ENCODE measurements at places on chromosomes 1 and 21.

DNA sequence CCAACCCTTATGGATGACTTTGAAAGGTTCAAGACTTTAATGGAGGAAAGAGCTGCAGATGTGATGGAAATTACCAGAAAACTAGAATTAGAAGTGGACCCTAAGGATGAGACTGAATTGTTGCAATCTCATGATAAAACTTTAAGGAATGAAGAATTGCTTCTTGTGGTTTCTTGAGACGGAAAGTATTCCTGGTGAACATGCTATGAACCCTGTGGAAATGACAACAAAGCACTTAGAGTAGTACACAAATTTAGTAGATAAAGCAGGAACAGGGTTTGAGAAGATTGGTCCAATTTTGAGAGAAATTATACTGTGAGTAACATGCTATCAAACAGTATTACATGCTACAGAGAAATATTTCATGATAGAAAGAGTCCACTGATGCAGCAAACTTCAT is 215.4 kb downstream of the OMA1 start:
- DNase-seq, result no peak

GRCh38 chr1:108149796-108150467 is 50.2 kb downstream of the SLC25A24 start:
- no peak for DNase-seq

DNA sequence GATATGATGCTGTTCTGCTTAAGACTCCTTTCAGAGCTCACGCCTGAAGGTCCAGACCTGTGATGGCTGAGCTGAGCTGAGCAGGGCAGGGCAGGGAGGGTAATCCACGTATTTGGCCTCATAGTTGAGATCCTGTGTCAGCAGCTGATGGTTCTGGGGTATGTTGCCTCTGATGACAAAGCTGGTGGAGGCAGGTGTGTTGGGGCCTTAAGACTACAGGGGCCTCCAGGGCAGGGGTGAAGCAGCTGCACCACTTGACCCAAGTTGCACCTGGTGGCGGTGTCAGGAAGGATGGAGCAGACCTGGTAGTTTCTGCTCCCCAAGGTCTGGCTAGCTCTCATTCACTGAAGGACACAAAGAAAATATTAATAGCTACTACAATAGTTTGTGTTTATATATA is 57.0 kb downstream of the FCRL5 start:
- no peak for DNase-seq

DNA sequence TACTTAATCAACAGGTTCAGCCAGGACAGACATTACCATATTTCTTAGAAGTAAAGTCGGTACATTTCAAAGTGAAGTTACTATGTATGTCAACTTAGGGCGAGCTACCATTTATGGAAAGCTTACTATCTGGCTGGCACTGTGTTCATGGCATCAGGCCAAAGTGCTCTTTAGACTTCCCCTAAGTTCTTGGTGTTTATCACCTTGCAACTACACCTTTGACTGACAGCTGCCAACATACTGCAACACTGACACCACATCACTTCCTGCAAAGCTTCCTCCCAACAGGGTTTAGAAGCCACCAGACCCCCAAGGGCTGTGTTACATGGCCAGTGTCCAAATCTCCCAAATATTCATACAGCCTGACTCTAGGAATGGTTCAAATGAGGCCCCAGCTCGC is 61.0 kb downstream of the TIAM1 start:
- no peak for DNase-seq

DNA sequence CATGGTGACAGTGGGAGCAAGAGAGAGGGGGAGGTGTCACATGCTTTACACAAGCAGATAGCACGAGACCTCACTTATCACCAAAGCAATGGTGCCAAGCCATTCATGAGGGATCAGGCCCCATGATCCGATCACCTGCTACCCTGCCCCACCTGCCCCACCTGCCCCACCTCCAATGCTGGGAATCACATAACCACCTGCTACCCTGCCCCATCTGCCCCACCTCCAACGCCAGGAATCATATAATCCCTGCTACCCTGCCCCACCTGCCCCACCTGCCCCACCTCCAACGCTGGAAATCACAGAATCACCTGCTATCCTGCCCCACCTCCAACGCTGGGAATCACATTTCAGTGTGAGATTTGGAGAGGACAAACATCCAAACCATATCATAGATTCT is 10.6 kb upstream of the AIRE start:
- DNase-seq, result no peak

GRCh38 chr1:37629008-37629407 is 5.7 kb downstream of the RSPO1 start:
- no peak for DNase-seq
